ENCODE measurements at places on chromosomes 2 and 18.
A peak's percentile ranks its signal among the peaks of the same experiment; 100 is the strongest.

- DNase-seq = peak; percentile 22
Measured at GRCh38 chr18:23662309-23663263, at the start of gene ANKRD29. Gene ANKRD29, minus strand, starts transcription at chr18:23662911. Its CDS starts 181 bp downstream, at chr18:23662730.

GRCh38 chr2:108124736-108125495, 114.9 kb upstream of the SULT1C3 start:
- no peak for DNase-seq

- DNase-seq = no peak
Measured at GRCh38 chr2:16640867-16641266, 24.8 kb downstream of the CYRIA start.

DNA sequence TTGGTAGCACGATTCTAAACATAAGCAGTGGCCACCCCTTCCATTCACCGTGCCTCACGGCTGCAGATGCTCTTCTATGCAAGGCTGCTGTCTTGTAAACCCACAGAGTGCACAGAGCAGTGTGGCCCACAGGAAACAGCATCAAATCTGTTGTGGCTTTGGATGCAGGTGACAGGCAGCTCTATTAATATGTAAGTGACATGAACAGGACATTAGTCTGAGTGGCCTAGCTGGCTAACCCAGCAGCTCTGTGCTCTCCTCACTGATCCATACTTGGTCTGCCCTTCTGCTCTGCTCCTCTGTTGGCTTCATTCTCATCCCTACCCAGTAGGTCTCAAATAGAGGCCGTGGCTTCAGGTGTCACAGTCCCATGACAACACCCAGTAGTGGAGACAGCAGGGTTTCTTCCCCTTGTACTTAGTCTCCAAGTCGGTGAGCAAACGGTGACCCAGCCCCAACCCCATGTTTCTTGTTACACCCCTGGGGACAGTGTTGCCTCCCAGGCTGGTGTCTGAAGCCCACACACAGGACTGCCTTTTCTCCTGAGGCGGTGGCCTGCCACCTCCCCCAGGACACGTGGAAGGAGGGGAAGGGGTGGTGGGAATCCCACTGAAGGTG, 5.8 kb downstream of the SH3RF3 start:
- no peak for DNase-seq

GRCh38 chr2:50401772-50402653, 629.9 kb downstream of the NRXN1 start:
- peak; percentile 26 for DNase-seq

GRCh38 chr18:74316257-74317170, 875 bp downstream of the C18orf63 start:
- DNase-seq = peak; percentile 73

- peak; percentile 91 for DNase-seq
Measured at GRCh38 chr2:236745420-236746210, 176.0 kb downstream of the ACKR3 start.

DNA sequence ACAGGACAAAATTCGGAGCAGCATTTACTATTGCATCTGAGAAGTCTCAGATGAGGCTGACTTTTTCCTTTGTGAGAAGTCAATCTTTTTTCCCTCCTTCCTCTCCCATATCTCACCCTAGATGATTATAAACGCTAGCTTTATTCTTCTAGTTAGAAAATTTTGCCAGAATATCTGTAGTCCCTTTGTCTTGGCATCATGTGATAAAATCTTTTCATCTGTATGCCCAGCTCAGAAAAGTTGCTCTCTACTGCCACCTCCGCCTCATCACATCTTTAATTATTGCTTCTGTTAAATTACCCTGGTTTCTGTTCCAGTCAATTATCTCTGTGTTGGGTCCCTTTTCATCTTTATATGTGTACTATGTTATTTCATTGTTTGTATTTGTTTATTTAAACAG, 210.8 kb upstream of the SLC35G4 start:
- no peak for DNase-seq

DNA sequence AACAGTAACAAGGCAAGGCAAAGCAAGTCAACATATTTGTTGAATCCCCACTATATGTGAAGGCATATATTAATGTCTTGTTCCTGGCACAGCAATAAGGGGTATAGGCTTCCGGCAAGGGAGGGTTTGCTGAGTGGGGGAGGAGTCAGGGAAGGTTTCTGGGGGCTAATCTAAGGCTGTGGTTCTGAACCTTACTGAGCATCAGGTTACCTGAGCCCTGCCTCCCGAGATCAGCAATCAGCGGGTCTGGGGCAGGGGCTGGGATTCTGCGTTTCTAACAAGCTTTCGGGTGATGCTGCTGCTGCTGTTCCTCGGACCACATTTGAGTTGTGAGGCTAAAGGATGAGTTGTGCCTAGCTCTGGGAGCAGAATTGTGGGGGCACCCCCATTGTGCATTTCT, 401.7 kb upstream of the SPRED2 start:
- DNase-seq = no peak

- no peak for DNase-seq
Measured at GRCh38 chr18:64695851-64696553, 547.1 kb upstream of the LINC00305 start.

GRCh38 chr2:27091746-27092695, 5.4 kb downstream of the KHK start:
- no peak for DNase-seq

GRCh38 chr18:74963820-74964446, 245.0 kb downstream of the PTGR3 start:
- peak; percentile 18 for DNase-seq

DNA sequence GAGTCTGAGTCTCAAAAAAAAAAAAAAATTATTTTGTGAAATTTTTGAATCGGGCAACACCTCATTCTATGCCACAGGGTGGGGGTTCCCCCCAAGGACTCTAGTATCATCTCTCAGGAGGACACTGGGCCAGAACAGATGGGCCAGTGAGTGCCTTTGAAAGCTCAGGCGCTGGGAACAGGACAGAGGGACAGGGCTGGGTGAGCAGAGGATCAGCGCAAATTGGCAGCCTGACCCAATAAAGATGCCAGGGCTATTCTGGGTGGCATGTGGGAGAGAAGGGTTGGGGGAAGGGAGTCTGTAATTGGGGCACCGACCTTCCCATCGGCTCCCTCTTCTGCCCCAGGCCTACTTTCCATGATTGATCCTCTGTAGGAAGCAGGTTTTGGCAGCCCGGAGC, 44.0 kb downstream of the KIF3C start:
- DNase-seq = no peak

DNA sequence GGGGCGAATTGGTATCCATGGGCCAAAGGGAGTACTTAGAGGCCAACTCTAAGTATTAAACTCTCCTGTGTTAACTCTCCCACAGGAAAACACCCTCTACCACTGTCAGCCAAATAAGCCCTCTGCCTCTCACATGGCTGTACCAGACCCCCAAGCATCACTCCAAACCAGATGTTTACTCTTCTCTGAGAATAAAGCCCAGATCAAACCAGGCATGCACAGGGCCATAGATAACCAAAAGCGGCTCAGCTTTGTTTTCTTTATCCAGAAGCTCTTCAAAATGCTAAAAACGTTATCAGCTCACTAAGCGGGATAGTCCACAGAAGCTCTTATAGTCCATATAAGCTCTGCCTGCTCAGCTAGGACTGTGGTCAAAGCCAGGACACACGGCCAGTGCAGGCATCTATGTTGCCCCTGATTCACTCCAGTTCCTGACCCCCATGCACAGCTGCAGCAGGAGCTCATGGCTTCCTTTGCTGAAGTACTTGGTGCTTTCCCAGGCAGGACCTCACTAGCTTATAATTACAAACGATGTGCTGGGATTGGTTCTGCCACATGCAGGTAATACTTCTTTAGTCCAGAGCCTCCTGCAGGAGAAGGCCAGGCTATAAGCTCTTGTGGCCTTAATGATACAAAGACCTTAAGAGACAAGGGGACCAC, 21.0 kb upstream of the SEMA4C start:
- no peak for DNase-seq

DNA sequence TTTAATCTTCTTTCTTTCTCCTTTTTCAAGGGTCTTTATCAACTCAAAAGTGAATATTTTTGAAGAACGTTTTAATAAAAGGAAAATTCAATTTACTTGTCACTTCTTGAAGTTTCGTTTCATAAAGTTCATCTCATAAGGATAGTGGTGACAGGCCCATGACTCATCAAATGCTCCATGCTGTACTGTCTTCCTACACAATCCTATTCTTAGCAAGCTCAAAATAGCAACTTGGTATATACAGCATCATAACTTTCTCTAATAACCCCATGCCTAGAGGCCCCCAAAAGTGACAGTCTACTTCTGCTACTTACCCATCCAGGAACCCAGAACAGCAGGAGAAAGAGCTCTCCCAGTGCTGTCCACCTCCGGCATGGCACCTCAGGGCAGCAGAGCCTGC, 7.7 kb downstream of the FBXO15 start:
- DNase-seq = peak; percentile 39

GRCh38 chr18:36446059-36446458, 148.5 kb downstream of the FHOD3 start:
- DNase-seq = no peak

GRCh38 chr18:72201032-72201431, 343.1 kb downstream of the CBLN2 start:
- DNase-seq = no peak

DNA sequence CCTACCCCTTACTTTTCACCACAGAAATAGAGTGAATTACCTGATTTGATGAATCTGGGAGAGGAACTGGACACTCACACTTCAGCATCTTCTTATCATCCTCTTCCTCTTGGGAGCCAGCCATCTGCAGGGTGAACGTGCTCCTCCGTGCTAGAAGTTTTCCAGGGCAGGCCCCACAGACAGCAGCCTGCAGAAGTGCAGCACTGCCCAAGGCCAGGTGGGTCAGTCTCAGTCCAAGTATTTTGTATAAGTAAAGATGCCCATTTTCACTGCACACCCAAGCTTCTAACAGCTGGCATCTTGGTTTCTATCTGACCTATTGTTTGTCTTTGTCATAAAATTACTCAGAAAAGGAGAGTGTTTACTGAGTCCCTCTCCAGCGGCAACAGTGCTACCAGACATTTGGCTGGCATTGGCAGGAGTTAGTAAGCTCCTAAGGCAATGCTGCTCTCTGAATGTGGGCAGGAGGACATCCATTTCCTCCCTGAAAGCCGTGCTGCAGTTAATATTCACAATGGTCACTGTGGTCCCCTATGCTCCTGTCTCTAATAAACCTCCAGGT, 222.6 kb upstream of the CTAGE1 start:
- no peak for DNase-seq

GRCh38 chr2:235247001-235247400, 246.8 kb upstream of the AGAP1 start:
- DNase-seq = no peak

DNA sequence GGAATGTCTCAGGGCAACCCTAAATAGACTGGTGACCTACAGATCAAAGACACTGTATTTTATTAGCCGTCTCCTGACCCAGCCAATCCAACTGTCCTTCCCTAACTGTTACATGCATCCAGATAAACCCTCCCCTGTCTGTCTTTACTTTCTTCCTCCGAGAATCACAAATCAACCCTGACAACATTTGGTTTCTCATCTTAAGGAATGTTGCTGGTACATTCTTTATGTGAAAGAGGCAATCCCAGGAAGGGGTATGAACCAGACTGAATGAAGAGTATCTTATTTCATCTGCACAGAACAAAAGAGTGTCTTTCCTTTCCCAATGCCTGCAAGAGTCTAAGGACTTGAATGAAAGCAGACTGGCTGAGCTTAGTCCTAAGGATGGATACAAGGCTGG, 113.9 kb upstream of the LTBP1 start:
- peak; percentile 80 for DNase-seq

DNA sequence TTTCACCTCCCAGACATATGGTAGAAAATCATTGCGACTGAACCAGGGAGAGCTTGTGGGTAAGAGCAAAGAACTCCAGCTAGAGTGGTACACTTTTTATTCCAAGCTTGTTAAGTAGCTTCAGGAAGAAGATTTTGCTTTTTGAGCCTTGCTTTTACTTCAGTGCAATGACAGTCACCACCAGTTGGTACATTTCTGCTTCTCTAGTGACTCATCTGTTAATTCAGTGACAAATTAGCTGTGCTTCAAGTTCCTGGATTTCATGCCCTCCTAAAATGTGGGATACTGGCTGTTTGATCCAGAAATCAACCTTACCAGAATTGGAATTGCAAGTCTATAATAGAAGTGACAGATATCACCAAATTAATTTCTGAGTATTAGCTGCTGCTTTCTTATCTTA, 117.6 kb upstream of the TTN start:
- DNase-seq = no peak

Data from astrocyte (in vitro differentiated cells and primary cell).